Fibroblast of upper back skin (primary cell): ENCODE measurements at places on chromosomes 3 and 15.
A peak's percentile ranks its signal among the peaks of the same experiment; 100 is the strongest.

DNA sequence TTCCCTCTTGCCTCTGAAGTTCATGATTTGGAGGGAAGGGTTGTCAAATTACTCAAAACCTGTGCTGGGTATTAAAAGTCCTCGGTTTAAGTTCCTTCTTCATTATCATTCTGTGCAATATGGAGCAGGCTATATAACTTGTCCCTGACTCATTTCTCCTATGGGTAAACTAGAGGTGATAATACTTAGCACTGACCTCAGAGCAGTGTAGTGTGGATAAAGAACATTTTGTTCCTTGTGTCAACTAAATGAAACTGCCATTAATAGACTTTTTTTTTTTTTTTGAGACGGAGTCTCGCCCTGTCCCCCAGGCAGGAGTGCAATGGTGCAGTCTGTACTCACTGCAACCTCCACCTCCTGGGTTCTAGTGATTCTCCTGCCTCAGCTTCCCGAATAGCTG, 2.2 kb upstream of the BBX start:
- no peak for DNase-seq

DNA sequence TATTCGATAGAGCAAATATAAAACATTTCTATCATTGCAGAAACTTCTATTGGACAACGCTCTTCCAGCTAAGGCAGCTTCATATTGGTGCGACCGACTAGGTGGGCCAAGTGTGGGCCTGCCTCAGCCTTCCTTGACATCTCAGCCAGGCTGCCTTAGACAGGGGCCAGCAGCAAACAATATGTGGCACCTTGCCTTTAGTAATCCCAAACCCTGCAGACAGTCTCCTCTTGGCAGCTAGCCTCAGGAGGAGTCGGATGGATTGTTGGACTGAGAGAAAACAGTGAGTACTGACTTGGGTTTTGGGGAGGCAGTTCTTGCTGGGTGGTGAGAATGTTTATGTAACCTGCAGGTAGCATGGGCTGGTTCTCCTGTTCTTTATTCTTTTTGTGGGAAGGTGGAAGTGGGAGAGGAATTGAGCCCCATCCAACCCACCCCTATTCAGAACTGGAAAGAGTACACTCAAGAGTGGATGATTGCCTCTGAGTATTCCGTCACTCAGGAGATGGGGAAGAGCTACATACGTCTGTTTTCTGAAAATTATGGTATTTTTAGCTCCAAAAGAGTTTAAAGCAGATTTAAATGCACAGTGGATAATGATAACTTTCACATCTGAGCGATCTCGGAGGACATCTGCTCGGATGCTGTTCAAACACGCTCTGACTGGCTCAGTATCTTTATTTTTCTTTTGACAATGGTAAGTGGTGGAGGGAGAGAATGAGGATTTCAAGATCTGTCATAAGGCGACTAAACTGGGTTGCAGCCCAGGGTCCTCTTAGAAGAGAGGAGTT, 47.2 kb downstream of the GPD1L start:
- no peak for DNase-seq

GRCh38 chr3:126567696-126568438, 9.1 kb upstream of the C3orf22 start:
- DNase-seq: no peak

DNA sequence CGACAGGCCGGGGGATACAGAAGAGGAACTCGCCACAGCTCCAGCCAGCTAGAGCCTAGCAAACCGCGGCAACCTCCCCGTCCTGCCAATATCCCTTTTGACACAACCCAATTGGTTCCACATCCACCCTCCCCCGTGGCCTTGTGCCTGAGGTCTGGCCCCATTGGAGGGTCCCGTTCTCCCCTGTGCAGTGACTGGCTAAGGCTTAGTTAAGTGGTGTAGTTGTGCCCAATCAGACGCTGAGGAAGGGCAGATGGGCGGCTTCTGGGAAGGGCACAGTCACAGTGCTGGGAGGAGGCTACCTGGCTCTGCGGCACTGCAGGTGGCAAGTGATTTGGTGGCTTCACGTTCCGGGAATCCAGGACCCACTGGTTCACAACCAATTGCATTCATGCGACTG, 78.6 kb downstream of the SNRK start:
- no peak for DNase-seq

- no peak for DNase-seq
These were observed 4.3 kb upstream of the GPR160 start for GRCh38 chr3:170033489-170033888.

DNA sequence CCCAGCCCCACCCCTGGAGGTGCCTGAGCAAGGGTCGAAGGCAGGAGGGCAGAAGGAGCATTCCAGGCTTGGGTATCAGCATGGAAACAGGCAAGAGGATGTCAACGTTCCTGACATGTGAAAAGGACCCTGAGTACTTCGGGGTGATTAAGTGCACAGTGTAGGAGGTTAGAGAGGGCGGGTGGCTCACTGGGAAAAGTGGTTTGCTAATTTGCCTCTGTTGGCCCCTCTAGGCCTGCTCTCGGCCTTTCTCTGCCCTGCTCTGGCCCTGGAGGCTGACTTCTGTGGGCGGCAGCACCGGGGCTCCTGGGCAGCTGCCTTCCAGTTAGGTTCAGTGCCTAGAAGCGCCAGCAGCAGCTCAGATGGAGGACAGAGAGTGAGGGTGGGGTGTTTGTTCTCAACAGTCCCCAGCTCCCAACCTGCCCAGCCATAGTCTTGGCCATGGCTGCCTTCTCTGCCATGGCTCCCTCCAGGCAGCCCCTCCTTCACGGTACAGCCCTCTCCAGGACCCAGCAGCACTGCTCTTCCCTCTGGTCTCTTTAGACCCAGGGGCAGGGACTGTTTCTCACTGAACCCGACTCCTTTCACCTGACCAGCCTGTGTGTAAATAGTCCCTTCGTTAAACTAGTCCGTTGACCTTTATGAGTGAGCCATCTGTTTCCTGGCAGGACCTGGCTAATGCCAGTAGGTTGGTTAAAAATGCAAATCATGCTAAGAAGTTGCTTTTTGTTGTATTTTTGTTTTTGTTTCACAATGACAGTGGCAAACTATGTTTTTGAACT, 107.1 kb upstream of the TPM1 start:
- DNase-seq: no peak

DNA sequence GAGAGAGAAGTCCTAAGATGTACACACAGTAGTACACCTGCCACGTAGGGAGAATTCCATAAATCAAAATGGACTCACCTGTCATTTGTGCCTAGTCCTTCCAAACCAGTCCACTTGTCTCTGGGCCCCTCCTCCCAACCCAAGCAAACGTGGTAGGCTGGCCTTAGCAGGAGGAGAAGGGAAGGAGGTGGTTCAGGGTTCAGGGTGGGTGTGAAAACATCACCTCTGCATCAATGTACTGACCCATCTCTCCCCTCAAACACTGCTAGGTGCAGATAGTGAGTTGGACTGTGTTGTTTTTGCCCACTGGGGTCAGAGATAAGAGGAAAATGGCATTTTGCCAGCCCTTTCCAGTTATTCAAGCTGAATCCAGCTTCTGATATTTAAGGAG, 99.3 kb downstream of the MME start:
- DNase-seq: no peak

DNA sequence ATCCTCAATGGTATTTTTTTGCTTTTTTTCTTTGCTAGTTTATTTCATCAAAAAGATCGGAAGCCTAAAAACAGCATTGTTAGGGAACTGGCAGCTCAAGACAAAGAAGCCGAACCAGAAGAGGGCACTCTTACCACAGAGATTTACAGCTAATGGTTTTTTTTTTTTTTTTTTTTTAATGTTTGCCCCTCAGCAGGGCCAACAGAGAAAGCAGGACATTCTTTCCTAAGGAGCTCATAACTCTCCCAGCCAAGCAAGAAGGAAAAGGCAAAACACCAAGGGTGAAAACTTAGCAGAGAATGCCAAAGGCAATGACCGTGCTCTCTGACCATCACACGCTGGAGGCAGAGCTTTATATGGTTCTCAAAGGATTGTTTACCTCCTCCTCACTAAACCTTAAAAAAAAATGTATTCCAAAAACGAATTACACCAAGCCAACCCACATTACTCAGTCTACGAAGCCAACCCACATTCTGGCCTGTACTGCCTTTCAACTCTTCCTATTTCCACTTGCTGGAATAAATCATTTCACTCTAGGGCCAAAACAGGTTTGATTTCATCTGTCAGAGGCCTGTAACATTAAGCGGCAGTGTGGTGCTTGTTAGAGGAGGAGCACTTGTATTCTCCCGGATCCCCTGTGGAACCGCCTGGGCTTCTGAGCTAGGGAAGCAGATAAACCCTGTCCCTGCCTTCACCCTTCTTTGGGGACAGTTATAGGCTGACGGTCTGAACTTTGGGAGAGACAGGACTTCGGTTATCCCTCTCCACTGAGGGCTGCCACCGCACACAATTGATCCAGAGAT, 35.6 kb upstream of the GYG1 start:
- peak; percentile 92 for DNase-seq

- no peak for DNase-seq
These were observed 1074.8 kb upstream of the ALCAM start for GRCh38 chr3:104291878-104292277.

DNA sequence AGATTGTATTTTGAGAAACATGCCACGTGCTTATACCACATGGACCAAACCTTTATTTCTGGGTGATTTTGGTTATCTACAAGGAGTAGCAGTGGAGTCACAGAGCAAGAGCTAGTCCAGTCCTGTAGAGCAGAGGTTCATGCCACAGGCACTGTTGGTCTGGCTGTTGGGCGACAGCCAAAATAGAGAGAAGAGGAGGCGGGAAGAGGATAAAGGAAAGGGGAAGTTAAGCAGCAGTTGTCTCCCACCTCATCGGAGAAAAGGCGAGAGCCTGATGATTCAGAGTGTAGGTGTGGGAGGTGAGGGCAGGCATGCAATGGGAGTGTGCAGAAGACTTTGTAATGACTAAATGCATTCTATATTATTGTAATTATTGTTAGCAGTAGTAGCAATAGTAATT, 237.5 kb upstream of the ROPN1 start:
- DNase-seq: no peak

DNA sequence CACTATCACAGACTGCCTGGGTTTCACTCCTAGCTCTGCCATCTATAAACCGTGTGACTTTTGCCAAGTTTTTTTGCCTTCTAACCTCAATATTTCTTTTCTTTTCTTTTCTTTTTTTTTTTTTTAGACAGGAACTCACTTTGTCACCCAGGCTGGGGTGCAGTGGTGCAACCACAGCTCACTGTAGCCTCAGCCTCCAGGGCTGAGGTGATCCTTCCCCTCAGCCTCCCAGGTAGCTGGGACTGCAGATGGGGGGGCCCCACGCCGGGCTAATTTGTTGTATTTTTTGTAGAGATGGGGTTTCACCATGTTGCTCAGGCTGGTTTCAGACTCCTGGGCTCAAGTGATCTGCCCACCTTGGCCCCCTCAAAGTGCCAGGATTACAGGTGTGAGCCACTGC, 3.2 kb upstream of the ADAM10 start:
- no peak for DNase-seq

- DNase-seq: no peak
These were observed 175.2 kb upstream of the ZPLD1 start for GRCh38 chr3:102259663-102260062.

GRCh38 chr3:30199096-30199759, 407.2 kb upstream of the TGFBR2 start:
- peak; percentile 68 for DNase-seq

GRCh38 chr3:108103040-108103751, 12.4 kb upstream of the CD47 start:
- DNase-seq: no peak

DNA sequence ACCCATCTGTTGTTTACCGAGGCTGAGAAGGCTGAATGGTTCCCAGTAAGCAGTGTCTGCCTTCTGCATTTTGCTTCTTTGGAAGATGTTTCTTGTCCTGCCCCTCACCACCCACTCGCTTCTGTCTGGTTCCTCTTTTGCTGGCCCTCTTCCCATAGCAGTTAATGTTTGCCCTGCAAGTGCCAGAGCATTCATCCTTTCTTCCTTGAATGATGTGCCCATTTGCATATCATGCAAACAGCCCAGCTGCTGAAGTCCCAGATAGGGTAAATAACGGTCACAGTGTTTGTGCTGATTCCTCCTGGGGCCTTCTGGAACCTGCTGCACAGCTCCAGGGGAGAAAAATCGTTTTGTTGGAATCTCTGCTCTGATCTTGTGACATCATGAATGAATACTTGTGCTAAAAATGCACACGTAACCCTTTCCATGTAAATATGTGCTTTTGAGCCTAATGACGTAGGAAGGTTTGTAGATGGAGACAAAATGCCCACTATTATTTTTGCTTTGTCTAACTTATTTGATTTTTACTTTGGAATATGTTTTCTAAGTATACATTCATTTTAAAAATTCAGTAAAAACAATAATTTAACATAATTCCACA, 381.0 kb downstream of the SOX2 start:
- DNase-seq: no peak

DNA sequence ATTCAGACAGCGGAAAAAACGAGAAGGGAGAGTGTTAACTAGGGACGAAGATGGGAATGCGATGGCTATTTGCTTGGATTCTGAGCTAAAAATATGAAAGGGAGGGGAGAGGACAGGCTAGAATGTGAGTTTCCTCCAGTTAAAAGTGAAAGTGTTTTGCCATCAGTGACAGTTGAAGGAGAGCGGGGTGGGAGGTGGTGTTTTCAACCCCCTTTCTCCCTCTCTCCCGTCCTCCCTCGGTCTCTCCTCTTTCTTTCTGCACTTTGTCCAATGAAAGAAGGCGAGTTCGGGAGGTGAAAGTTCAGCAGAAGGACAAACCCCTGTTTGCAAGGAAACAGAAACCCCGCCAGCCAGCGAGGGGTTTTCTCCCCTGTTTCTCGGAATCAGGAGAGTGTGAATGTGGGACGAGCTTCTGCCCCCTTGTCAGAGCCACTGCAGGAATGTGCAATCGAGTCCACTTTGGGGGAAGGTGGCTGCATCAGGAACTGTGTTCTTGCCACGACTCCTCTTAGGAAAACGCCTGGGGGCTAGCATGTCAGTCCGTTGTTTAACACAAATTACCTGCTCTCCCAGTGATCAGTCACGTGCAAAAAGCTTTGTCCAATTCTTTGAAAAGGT, 975 bp upstream of the FOXP1 start:
- peak; percentile 73 for DNase-seq

- no peak for DNase-seq
These were observed 347.8 kb upstream of the LMCD1 start for GRCh38 chr3:8153800-8154199.

GRCh38 chr15:35243758-35244157, 158.7 kb upstream of the NANOGP8 start:
- no peak for DNase-seq

DNA sequence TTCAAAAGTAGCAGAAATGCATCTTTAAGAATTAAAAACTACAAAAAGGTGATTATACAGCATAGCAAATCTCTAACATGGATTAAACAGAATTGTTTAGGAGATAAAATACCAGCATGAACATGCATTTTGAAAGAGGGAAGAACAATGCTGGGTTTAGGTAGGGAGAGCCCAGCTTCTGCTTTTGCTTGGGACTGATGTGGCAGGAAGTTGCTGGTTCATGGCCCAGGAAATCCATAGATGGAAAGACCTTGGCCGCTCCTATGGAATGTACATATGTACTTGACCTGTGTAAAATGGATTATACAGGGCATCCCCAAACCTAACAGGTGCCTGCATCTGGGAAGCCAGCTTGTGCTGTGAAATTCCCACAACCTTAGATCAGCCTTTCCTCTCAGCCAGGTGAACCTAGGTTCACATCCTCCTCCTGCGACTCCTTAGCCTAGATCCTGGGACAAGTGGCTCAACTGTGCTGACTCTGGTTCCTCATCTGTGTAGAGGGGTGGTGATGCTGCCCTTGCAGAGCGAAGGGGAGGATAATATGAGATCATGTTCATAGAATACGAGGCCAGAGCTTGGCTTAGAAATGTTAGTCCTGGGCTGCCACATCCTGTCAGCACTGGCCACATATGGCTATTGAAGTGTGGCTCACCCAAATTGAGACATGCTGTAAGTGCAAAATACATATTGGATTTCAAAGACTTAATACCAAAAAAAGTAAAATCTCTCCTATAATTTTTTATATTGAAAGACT, 47.0 kb upstream of the PLXNA1 start:
- no peak for DNase-seq
